Memory B cell (primary cell): ENCODE measurements at places on chromosomes 1 and 21.

- H3K36me3 ChIP-seq, result peaks cover 19% of the 10 kb centered on the region
- H3K4me3 ChIP-seq, result no peak overlapping the region
- no peak for DNase-seq
- H3K27me3 ChIP-seq, result no peaks in the 10 kb centered on the region
These were observed 51.3 kb upstream of the GFI1 start for GRCh38 chr1:92538048-92538412.

- H3K4me3 ChIP-seq, result no peak overlapping the region
- no peak for DNase-seq
These were observed 27.7 kb downstream of the DNAJC11 start for GRCh38 chr1:6673816-6674398.

- H3K4me3 ChIP-seq, result no peak overlapping the region
- H3K27ac ChIP-seq, result no peak overlapping the region
- peaks cover 6% of the 10 kb centered on the region for H3K4me1 ChIP-seq
- peaks cover 43% of the 10 kb centered on the region for H3K36me3 ChIP-seq
These were observed 7.7 kb downstream of the CFAP298 start for GRCh38 chr21:32604464-32604863.

- no peaks in the 10 kb centered on the region for H3K27me3 ChIP-seq
- H3K27ac ChIP-seq, result peak overlapping the region; percentile 77
- H3K36me3 ChIP-seq, result peaks cover 9% of the 10 kb centered on the region
These were observed 96.0 kb upstream of the BMP8A start for GRCh38 chr1:39395357-39395831.

DNA sequence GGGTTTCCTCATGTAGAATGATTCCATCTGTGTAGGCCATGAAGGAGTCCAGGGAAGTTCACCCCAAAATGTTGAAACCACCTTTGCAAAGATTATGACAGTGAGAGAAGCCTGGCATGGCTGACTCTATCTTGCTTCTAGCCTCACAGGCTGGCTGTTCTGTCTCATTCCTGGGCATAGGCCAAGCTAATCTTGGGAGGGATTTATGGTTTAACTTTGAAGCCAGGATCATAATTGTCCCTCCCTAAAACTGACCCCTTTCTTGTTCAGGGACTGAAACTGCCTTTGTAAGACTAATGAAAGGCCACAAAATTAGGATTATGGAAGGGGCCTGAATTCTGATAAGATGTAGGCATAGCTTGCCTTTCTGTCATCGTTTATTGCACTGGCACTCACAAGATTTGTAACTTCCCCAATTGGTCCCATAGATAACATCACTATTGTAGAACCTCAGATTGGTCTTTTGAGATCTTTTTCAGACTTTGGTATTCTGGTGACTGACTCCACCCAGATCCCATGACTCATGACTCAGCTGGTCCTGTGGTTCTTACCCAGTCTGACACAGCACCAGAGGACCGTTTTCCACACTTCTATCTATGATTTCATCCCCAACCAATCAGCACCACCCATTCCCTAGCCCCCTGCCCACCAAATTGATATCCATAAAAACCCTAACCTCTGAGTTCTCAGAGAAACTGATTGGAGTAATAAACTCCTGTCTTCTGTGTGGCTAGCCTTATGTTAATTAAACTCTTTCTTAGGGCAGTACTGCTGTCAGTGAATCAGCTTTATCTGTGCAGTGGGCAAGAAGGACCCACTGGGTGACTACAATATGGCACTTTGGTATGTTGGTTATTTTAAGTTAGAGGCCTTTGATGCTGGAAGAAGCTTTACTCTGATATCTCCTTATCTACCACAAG, 13.6 kb upstream of the LAMTOR5 start:
- peaks cover 8% of the 10 kb centered on the region for H3K36me3 ChIP-seq
- no peak for DNase-seq
- H3K4me3 ChIP-seq, result no peak overlapping the region
- H3K4me1 ChIP-seq, result no peaks in the 10 kb centered on the region
- peaks cover 4% of the 10 kb centered on the region for H3K27me3 ChIP-seq

DNA sequence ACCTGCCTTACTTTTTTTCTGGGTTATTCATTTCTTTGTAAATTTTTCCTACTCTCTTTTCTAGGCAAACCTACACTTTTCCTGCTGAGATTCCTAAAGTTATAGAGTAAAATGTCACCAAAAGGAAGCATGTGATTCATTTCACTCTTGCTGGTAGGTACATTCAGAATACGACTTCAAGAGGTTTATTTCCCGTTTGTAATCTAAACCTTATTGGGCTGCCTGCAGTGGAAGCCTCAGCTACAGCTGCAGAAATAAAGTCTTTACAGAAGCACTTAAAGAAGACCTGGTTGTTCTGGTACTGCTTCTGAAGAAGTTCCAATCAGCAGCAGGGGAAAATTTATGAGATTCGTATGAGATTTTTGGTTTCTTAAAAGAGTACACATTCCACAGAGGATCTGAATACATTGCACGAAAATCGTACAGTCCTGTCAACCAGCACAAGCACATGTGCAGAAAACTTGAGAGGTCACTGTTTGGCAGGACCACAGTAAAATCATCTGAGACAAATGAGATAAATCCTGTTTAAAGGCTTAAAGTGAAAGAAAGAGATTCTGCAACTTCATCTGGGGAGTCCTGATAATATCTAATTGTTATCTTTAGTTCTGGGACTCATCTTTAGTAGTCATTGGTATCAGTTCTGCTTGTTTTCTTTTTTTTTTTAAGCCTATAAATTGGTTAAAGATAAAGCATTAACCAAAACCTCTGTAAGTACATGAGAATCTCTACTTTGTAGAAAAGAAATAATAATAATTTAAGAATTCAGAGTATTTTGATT, 109.9 kb upstream of the ADGRL2 start:
- H3K4me1 ChIP-seq, result no peaks in the 10 kb centered on the region
- H3K36me3 ChIP-seq, result no peaks in the 10 kb centered on the region
- DNase-seq, result no peak
- H3K27me3 ChIP-seq, result peaks cover 3% of the 10 kb centered on the region

- H3K36me3 ChIP-seq, result peaks cover 22% of the 10 kb centered on the region
- no peak for DNase-seq
- peak overlapping the region; percentile 33 for H3K4me3 ChIP-seq
- H3K4me1 ChIP-seq, result peaks cover 43% of the 10 kb centered on the region
- H3K27me3 ChIP-seq, result no peaks in the 10 kb centered on the region
These were observed 84.4 kb downstream of the STUM start for GRCh38 chr1:226632922-226633351.

- H3K36me3 ChIP-seq, result peaks cover 3% of the 10 kb centered on the region
- H3K27me3 ChIP-seq, result no peaks in the 10 kb centered on the region
- H3K4me3 ChIP-seq, result no peak overlapping the region
- H3K4me1 ChIP-seq, result peaks cover 22% of the 10 kb centered on the region
- DNase-seq, result no peak
These were observed 1.9 kb upstream of the ETV3 start for GRCh38 chr1:157140063-157140588.

DNA sequence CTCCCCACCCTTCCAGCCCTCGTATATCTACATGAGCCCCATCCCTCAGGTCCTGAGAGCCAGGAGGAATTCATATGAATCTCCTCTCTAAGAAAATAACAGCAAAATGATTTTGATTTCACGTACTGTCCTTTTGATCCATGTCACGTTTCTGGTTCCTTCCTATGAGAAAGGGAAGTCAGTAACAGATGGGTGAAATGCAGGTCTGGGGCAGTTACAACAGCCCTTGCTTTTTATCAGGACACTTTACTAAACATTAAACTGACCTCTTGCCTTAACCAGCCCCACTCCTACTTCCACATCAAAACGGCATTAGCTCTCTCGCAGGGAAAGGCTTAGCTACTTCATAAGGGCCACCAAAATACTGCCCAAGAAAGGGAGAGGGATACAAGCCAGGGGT, 59.0 kb downstream of the SPATA46 start:
- no peaks in the 10 kb centered on the region for H3K4me1 ChIP-seq
- peaks cover 20% of the 10 kb centered on the region for H3K27me3 ChIP-seq
- H3K27ac ChIP-seq, result no peak overlapping the region
- no peak overlapping the region for H3K4me3 ChIP-seq
- no peak for DNase-seq

DNA sequence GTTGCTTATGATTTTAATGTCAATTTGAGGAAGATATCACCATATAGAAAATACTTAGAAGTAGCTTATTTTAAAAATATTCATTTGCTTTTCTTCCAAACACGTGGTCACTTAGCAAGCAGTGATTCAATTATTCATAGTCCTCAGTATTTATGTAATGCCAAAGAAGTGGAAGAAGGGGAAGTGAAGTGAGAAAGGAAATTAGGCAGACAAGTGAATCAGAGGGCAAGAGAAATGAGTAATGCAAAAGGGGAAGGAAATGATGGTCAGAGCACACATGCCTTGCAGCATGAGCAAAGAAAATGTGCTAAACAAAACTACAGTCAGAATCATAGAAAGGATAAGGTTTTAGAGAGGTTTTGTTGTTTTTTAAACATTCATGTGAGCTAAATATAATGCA, 31.8 kb downstream of the SDCCAG8 start:
- H3K4me3 ChIP-seq, result peak overlapping the region; percentile 4
- no peak for DNase-seq
- H3K27me3 ChIP-seq, result no peaks in the 10 kb centered on the region

- H3K27ac ChIP-seq, result peak overlapping the region; percentile 95
- H3K27me3 ChIP-seq, result no peaks in the 10 kb centered on the region
- DNase-seq, result no peak
- H3K4me3 ChIP-seq, result peak overlapping the region; percentile 95
These were observed 685 bp upstream of the DDI2 start for GRCh38 chr1:15616373-15617172.

DNA sequence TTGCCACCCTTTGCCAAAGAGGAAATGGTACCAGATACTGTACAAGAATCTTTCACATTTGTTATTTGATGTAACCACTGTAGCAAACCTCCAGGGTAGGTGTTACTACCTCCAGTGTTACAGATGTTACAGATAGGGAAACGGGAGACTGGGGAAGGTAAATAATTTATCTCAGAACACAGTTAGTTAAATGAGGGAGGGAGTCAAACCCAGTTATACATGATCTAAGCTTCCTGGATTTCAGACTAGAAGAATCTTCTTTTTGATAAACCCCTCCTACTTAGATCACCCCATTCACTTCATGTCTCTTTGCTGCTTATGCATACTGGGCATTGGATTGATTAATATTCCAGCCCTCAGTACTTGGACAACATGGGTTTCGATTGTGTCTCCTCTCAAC, 276.4 kb downstream of the HHAT start:
- H3K27me3 ChIP-seq, result no peaks in the 10 kb centered on the region
- peaks cover 22% of the 10 kb centered on the region for H3K36me3 ChIP-seq
- DNase-seq, result no peak
- no peak overlapping the region for H3K4me3 ChIP-seq
- H3K27ac ChIP-seq, result no peak overlapping the region

- no peaks in the 10 kb centered on the region for H3K27me3 ChIP-seq
- H3K27ac ChIP-seq, result no peak overlapping the region
- no peak overlapping the region for H3K4me3 ChIP-seq
These were observed 22.0 kb upstream of the VAMP3 start for GRCh38 chr1:7749126-7749525.

DNA sequence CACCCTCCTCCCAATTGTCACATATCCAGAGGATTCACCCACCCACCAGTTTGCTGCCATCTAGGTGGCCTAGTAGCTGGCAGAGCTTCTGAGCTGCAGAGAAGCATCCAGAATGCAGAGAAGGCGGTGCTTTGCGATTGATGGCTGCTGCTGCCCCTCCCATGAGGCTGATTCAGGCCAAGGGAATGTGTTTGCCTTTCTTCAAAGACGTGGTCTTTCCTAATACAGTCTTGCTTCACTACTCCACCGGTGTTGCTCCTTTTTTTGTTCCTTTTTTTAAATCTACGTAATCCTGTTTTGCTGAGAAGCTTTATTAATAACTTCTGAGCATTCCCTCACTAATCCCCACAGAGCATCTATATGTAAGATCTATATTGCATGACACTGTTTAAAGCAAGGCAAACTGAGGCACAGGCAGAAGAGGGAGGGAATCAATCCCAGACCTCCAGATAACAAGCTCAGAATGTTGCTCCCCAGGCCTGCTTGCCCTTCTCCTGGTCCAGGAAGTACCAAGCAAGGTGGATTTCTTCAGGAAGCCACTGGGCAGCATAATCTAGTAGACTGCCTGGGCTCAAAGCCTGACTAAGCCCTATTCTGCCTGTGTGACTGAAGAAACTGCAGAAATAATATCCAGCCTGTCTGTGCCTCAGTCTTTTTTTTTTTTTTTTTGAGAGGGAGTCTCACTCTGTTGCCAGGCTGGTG, 275.5 kb upstream of the FMN2 start:
- H3K27me3 ChIP-seq, result no peaks in the 10 kb centered on the region
- no peaks in the 10 kb centered on the region for H3K36me3 ChIP-seq
- no peak for DNase-seq
- H3K4me1 ChIP-seq, result no peaks in the 10 kb centered on the region

DNA sequence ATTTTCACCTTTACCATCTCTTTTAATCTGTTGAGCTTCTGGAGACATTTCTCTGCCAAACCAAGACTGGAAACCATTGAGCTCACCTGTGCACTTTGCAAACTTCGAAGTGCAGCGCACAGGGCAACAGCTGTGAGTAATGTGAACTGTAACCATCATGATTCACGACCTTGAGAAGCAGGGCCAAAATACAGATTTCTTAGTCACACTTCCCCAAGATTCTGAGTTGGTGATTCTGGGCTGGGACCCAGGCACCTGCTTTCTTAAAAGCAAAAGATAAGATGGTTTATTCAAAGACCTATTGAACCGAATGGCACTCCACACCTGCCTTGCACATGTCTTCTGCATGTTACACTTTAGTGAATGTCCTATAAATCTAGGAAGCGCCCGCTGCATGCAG, 10.2 kb downstream of the AGTRAP start:
- H3K27ac ChIP-seq, result no peak overlapping the region
- H3K36me3 ChIP-seq, result peaks cover 3% of the 10 kb centered on the region
- H3K4me3 ChIP-seq, result no peak overlapping the region

DNA sequence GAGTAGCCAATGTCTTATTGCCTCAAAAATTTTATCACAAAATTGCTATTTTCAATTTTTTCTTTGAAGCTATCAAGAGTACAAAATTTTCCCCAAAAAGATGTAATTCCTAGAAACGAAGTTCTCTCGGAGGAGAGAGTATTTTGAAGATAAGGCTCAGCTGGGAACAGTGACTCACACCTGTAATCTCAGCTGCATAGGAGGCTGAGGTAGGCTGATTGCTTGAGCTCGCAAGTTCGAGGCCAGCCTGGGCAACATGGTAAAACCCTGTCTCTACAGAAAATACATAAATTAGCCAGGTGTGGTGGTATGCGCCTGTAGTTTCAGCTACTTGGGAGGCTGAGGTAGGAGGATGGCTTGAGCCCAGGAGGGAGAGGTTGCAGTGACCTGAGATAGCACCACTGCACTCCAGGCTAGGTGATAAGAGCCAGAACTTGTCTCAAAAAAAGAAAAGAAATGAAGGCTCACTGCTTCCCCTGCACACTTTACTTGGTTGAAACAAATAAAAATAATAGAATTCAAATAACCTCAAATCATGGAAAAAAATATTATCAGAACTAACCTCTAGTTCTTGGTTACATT, 22.2 kb downstream of the TUT4 start:
- H3K4me1 ChIP-seq, result peaks cover 26% of the 10 kb centered on the region
- H3K27ac ChIP-seq, result peak overlapping the region; percentile 86
- no peaks in the 10 kb centered on the region for H3K27me3 ChIP-seq
- peaks cover 23% of the 10 kb centered on the region for H3K36me3 ChIP-seq
- no peak for DNase-seq

- H3K4me3 ChIP-seq, result no peak overlapping the region
- no peaks in the 10 kb centered on the region for H3K27me3 ChIP-seq
- no peak for DNase-seq
- H3K27ac ChIP-seq, result peak overlapping the region; percentile 35
- H3K4me1 ChIP-seq, result peaks cover 3% of the 10 kb centered on the region
These were observed 78.8 kb downstream of the CEP350 start for GRCh38 chr1:180033390-180033789.
